Stimulated activated CD8-positive, alpha-beta memory T cell treated with anti-CD3 and anti-CD28 coated beads, Interleukin-4, amount 100 ng/mL, for 1 hour (primary cell): ENCODE measurements at places on chromosomes 11 and 22.

DNA sequence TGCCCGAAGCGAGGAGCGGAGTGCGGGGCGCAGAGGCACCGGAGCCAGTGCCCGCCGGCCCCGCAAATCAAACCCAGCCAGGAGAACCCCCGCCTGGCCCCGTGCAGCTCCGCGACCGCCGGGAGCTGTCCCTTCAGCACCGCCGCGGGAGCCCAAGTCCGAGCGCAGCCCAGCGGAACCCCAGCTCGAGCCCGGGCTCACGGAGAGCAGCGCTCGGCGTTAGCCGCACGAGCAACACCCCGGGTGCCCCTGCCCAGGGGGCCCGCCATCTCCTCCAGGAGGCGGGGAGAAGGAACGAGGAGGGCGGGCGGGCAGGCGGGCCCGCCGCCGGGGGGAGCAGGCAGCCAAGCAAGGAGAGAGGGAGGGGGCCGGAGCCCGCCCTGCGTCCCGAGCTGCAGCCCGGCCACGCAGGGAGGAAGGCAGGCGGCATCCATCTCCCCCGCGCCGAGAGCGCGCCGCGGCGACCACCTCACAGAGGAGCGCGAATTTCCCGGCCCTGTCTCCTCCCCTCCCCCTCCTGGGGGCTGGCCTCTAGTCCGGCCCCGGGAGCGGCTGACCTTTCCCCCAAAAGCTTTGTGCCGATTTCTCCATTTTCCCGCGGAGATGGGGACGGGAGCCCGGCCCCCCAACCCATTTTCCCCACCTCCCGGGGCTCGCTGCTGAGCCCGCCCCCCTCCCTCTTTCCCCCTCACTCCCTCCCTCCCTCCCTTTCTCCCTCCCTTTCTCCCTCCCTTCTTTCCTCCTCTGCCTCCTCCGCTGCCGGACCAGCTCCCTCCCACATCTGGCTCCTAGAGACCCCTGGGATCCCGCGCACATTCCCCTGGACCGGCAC, 621 bp downstream of the KCNC1 start:
- no peak for DNase-seq

GRCh38 chr11:119626197-119626841, 102.7 kb downstream of the NECTIN1 start:
- no peak for DNase-seq

- no peak for DNase-seq
Observed at GRCh38 chr11:75462117-75462653, 29.2 kb upstream of the KLHL35 start.

DNA sequence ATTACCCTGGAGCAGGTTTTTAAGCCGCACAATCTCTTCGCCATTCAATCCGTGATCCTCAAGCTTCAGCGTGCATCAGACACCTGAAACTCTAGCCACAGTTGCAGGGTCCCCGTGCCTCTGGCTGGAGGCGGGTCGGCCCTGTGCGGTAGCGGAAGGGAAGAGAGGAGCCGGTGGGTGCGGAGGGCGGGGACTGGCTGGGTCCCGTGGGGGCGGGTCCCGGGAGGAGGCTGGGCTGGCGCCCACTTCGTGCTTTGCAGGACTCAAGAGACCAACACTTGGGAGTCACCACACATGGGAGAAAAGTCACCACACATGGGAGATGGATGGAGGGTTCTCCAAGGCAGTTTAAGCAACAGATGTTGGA, 772 bp downstream of the C22orf15 start:
- DNase-seq = no peak

DNA sequence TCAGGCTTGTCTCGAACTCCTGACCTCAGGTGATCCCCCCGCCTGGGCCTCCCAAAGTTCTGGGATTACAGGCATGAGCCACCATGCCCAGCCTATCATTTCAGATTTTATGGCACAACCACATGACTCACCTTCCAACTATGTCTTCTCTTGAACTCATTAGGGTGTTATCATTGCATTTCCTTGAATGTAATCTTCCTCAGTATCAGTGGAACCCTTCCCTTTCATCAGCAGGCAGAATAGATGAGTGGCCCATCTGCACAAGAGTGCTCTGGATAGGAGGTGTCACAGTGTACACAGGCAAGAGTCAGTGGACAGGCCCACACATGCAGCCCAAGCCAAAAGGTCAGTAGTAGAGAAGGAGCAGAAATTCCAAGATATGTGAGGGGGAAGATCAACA, 29.1 kb upstream of the AQP11 start:
- no peak for DNase-seq

DNA sequence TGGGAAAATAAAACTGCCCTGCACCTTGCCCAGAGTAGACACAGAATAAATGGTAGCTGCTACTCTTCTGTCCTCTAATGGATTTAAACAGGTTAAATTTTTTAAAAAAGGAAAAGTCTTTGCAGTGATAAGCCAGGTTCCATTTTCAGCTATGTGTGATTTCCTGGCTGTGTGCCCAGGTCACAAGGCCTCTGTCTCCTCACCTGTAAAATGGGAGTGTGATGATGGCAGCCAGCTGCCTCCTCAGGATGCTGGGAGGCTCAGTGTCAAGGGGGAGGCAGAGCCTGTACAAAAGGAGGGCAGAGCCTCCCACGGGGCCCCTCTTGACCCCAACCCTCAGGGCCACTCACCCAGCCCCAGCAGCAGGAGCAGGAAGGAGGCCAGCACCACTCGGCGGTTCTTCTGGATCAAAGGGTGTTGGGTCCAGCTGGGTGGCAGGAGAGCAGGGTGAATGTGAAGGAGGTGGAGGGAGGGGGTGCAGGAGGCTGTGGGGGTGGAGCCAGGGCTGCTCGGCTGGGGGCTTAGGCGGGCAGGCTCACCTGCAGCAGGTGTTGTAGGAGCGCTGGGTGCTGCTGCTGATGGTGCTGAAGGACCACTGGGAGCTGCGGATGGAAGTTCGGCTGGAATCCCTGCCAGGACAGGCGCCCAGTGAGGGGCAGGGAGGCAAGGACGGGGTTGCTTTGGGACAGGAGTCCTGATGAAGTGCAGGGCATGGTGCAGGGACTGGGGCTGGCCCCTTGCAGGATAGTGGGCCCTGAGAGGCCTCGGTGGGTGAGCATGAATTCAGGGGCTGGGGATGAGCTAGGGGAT, 1.9 kb downstream of the TMEM134 start:
- no peak for DNase-seq

GRCh38 chr22:35544189-35544588, 3.6 kb downstream of the RASD2 start:
- no peak for DNase-seq

- peak; percentile 22 for DNase-seq
Observed at GRCh38 chr11:59802639-59803176, 7.9 kb downstream of the MRPL16 start.

DNA sequence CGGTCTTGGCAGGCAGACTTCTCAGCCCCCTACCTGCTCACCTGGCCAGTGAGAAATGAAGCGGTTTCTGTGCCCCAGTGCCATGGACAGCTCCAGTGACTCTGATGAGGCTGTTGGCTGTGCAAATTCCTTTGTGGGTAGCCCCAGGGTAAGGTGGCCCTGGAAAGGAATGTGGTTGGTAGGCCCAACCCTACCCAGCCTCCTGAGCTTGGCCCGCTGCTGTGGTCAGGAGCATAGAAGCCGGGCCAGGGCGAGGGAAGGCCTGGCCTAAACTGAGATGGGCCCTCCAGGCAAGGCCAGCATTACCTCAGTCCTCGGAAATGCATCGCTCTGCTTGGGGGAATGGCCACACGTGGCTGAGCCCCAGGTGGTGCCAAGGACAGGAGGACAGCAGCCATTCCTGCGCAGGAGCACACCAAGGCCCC, 16.9 kb downstream of the DAGLA start:
- DNase-seq = no peak

DNA sequence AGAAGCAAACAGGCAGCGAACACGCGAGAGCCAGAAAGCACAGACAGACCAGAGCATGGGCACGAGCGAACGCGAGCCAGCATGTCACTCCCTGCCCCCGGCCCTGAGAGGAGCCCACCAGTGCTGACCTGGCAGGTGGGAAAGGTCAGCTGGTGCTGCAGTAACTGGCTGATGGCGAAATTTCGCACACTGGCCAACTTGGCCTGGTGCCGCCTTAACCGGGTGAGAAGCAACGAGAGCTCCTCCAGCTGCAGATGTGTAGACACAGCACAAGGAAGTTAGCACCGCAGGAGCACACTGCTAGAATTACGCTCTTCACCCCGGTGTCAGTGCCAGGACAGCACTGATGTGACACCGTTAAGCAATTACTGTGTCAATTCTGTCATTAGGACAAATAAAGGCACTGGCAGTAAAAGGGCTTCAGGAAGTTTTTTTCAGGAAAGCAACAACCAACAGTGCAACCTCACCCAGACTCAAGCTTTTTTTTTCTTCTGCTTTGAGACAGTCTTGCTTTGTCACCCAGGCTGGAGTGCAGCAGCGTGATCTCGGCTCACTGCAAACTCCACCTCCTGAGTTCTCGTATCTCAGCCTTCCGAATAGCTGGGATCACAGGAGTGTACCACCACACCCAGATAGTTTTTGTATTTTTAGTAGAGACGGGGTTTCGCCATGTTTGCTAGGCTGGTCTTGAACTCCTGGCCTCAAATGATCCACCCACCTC, 76.8 kb downstream of the C11orf58 start:
- DNase-seq = no peak

GRCh38 chr11:118918686-118919280, 6.9 kb downstream of the BCL9L start:
- DNase-seq = no peak

GRCh38 chr22:27772081-27772983, 29.2 kb downstream of the MN1 start:
- no peak for DNase-seq

DNA sequence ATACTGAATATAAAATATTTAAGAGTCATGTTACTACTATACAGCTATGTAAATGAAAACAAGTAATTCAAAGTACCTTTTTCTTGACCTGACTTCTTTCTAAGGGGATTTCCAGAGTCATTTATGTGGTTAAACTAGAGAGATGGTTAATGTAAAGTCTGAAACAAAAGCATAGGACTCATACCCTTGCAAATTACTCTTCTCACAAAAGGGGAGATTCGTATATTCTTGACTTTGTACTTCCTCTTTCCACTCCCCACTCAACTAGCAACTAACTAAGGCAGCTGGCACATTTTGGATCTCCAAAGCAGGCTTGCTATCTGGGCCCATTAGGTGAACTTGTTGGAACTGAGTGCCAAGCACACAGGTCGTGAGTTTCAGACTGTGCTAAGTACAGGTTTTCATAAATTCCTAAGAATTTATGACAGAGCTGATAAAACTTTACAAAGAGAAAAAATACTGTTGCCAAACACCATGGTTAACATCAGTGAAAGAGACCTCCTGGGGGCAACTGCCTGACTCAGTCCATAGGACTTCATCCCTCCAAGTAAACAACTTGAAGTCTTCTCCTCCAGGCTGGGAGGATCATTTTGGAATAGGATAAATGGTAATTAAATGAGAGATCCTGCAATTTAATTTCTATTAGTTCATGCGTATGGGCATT, 77.0 kb upstream of the DDI1 start:
- DNase-seq = no peak

GRCh38 chr11:3022300-3022967, 30.3 kb upstream of the NAP1L4 start:
- DNase-seq = no peak

DNA sequence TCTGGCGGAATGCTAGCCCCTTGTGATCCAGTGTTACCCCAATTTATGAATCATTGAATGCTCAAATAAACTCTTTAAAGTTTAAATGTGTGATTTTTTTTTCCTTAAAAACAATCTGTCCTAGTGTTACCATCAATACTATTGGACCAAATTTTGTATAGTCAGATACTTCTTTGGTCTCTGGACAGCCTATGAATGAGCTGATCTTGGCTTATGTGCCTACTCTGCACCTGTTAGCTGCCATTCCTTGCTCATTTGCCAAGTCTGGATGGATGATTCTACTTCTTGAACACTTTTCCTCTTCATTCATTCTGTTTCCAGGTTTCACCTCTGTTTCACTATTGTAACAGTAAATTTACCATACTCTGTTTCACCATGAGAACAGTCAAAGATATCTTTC, 226.5 kb upstream of the ZBED5 start:
- DNase-seq = no peak

GRCh38 chr22:35620624-35621251, 3.6 kb upstream of the MB start:
- no peak for DNase-seq

DNA sequence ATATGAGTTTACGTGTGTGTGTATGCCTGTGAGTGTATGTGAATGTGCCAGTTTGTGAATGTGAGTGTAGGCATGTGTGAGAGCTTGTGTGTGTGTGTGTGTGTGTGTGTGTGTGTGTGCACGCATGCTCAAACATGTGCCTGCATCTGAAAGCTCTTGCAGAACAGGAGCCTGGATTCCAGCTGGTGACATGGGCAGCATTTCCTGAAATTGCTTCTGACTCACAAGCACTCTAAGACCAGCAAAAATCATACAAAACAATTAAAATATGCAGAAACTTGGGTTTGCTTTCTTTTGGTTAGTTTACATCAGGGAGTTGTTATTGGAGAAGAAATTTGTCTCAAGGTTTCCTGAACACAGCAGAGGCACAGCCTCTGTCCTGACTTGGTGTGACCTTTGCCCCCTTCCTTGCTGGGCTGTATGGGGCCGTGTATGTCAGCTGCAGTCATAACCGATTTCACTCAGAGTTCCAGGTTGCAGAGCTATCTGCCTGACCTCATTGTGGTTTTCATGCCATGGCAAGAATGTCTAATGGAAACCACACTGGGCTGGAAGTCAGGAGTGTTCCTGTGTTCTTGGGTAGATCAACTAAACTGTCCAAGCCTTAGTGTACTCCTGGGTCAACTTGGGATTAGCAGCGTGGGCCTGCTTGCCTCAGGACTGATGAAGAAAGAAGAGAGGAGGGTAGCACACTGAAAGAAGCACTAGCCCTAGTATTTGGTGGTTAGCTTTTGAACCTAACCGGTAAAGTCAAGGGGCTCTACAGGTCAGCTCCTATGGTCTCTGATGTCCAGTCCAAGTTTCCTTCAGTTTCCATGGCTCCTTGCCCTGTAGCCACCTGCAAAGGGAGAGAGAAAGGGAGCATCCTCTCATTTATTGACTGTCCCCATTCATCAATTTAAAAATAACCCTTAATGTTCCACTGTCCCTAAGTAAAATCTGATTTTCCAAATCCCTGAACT, 143.7 kb downstream of the SNX19 start:
- no peak for DNase-seq

DNA sequence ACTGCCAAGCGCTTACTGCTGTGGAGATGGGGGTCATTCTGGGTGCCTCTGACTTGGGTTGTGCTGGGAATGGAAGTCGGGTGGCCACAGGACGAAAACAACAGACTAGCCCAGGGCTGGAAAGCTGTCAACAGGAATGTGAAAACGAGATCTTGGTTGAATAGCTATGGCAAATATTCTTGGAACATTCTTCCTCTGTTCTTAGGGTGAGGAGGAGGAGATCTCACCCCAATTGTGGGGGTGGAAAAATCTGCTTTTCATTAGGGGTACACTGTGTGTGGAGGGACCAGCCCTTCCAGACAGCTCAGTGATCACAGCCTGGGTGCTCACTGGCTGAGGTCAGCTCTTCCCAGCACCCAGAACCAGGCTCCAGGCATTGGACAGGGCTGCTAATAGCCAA, 52.0 kb upstream of the PRSS23 start:
- no peak for DNase-seq

DNA sequence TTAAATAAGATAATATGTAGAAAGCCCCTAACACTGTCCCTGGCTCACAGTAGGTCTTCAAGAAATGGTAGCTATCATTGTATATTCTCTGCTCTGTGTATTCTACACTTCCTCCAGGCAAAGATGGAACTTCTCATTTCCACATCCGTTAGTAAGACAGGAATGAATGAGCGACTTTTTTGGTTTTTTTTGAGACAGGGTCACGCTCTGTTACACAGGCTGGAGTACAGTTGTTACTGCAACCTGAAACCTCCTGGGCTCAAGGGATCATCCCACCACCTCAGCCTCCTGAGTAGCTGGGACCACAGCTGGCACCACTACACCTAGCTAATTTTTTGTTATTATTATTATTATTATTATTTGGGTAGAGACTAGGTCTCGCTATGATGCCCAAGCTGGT, 2.3 kb upstream of the CLPB start:
- no peak for DNase-seq

- no peak for DNase-seq
Observed at GRCh38 chr11:5129457-5129877, 8.7 kb downstream of the OR52A5 start.
